Stimulated activated CD4-positive, alpha-beta T cell treated with anti-CD3 and anti-CD28 coated beads, Interleukin-4, amount 100 ng/mL, for 1 hour (primary cell): ENCODE measurements at places on chromosomes 2 and 18.

GRCh38 chr2:5885451-5886173 is 193.4 kb downstream of the SOX11 start:
- DNase-seq: no peak

DNA sequence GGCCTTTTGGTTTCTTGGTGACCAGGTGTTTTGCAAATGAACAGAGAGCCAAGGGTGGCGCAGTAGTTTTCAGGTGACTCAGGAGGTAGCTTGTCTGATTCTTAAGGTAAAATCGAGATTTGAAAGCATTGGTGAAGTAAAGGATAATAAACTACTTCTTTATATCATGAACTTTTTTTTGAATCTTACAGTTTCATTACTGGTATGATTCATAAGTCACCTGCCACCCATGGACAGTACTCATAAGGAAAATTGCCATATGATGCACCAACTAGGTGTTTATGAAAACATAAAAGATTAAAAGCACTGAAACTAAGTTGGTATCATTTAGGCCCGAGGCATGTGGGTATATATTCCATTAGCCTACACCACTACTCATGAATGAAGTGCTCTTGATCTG is 84.1 kb upstream of the MGAT5 start:
- peak; percentile 32 for DNase-seq

GRCh38 chr2:182445391-182445965 is 18.6 kb upstream of the PDE1A start:
- no peak for DNase-seq

- DNase-seq: no peak
Observed at GRCh38 chr2:71417300-71418202, 35.8 kb upstream of the DYSF start.

- no peak for DNase-seq
Observed at GRCh38 chr18:76382275-76382674, 112.8 kb downstream of the ZNF516 start.

GRCh38 chr2:3216841-3217495 is 160.7 kb downstream of the EIPR1 start:
- no peak for DNase-seq

- no peak for DNase-seq
Observed at GRCh38 chr2:139162456-139162855, 382.3 kb upstream of the NXPH2 start.

GRCh38 chr2:65664931-65665330 is 232.5 kb upstream of the SPRED2 start:
- DNase-seq: no peak

GRCh38 chr2:157813467-157813866 is 62.7 kb downstream of the ACVR1 start:
- no peak for DNase-seq

DNA sequence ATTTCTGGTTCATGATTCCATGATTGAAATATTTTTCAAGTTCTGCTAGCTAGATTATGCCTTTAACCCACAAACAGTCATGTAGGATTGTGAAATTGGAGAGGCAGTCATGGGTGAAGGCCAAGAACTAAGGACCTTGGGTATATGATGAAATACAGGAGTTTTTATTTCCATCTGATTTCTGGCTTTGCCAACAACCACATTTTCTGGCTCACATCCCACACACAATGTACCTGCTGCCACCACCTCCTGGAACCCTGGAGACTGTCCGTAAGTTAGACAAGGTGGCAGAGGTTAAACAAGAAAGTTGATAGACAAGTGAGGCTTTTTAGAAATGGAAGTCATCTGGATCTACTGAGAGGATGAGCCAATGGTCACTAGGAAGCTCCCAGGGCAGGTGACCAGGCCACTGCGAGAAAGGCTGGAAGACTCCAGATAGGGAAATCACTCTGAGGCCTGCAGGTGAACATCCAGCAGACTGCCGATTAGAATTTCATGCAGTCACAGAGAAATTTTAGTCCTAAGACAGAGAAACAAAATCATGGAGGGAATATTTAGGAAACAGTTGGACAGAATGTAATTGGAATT is 402.0 kb downstream of the ALK start:
- no peak for DNase-seq

DNA sequence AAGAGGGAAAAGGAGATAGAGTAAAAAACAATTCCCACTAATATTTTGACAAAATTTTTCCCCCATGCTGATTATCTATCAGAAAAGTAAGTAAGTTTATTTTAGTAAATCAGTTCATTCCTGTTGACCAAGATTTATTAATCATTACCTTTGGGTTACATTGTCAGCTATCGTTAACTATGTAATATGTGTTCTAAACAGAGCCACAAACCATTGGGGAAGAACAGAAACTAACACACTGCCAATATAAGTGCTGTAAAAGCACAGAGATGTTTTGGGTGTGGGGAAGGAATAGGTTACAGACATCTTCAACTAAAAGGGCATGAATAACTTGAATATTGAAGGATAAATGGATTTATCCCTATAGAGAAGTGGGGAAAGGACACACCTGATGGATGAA is 42.5 kb upstream of the ACADL start:
- no peak for DNase-seq

- DNase-seq: no peak
Observed at GRCh38 chr2:199704358-199705238, 146.4 kb downstream of the FTCDNL1 start.

- DNase-seq: no peak
Observed at GRCh38 chr2:49753344-49753985, 599.1 kb upstream of the FSHR start.

- DNase-seq: no peak
Observed at GRCh38 chr18:12577848-12578247, 80.1 kb downstream of the SPIRE1 start.

GRCh38 chr2:1940679-1941078 is 196.4 kb upstream of the PXDN start:
- DNase-seq: no peak

DNA sequence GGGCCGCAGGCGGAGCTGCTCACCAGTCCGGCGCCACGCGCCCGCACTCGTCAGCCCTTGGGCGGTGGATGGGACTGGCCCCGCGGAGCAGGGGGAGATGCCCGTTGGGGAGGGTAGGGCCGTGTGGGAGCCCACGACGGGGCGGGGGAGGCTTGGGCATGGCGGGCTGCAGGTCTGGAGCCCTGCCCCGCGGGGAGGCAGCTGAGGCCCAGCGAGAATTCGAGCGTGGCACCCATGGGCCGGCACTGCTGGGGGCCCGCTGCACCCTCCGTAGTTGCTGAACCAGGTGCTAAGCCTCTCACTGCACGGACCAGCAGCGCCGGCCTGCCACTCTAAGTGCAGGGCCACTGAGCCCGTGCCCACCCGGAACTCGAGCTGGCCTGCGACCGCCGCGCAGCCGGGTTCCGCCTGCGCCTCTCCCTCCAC is 182.4 kb upstream of the ERBB4 start:
- DNase-seq: no peak

DNA sequence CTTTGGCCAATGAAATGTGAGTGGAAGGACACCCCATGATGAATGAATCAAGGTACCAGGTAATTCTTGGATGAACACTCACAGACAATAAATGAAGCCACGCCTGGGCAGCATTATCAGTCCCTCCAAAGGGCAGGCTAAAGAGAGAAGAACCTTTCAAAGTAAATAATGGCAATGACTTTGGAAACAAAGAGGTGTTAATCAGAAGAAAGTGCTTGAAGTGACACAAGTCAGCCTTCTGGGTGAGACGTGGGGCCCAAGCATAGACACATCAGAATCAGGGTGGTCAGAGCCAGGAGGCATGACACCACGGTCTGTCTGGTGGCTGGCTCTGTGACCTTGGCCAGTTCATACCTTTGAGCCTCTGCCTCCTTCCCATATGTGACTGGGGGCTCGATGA is 103.3 kb downstream of the POLR1A start:
- DNase-seq: no peak

DNA sequence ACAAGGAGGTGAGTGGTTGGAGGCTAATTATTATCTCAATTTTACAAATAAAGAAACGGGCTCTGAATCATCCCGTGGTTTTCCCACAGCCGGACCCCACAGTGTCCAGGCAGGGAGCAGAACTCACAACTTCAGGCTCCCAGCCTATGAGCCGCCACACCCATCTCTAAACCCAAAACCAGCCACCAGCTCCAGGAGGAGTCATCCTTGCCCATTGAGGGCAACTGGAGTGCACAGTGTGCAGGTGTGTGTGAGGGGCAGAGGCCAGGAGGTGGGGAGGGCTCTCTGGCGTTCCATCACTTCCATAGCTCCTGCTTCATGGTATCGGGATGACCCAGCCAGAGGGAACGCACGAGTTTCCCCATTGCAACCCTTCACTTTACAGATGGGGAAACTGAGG is 144.5 kb downstream of the CYP26B1 start:
- DNase-seq: no peak

DNA sequence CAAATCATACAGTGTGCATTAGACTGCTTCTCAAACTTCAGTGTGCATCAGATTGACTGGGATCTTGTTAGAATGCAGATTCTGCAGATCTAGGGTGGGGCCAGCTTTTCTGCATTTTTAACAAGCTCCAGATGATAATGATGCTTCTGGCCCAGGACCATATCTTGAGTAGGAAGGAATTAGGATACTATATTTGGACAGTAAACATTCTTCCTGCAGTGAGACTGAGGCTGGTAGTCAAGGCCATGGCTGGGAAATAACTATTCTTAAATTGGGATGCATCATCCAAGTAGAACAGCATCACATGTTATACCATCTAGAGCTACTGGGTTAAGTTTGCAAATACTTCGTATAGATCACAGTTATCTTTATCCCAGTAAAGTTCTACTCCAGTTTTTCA is 28.4 kb upstream of the ARMC9 start:
- no peak for DNase-seq

DNA sequence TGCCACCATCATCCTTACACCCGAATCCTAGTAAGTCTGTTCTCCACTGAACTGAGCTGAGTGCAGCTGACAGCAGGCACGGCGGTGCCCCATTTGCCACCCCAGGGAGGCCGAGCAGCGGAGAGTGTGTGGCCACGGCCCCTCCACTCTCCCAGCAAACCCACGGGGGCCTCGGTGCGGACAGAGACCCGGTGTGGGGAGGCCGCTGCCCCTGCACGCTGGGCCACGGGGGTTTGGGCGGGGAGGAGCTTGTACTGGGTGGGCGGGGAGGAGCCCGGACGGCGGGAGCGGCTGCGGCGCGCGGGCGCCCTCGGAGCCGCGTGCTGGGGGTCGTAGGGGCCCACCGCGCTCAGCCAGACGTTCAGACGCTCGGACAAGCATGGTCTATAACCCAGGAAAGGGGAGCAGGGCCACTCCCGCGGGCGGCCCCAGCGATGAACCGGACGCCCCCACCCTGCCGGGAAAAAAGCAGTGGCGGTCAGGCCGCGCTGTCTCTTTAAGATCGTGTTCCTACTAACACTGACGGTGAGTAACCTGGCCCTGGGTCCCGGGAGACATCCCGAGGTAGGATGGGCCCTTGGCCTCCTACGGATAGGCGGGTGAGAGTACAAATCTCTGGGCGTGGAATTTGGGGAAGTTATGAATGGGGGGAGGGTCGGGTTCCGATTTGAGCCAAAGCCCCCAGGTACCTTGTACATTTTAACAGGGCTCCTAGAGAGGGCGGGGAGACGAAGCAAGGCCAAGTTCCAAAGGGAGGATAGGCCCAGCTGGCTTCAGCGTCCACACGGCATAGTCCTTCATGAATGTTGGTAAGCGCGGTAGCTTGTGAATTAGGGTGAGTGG is at the start of gene ITPRIPL1:
Gene ITPRIPL1 (plus strand): TSS at position 277 of the 843 bp plus-strand sequence. CDS start 523 bp downstream, at position 800.
- DNase-seq: peak; percentile 52

DNA sequence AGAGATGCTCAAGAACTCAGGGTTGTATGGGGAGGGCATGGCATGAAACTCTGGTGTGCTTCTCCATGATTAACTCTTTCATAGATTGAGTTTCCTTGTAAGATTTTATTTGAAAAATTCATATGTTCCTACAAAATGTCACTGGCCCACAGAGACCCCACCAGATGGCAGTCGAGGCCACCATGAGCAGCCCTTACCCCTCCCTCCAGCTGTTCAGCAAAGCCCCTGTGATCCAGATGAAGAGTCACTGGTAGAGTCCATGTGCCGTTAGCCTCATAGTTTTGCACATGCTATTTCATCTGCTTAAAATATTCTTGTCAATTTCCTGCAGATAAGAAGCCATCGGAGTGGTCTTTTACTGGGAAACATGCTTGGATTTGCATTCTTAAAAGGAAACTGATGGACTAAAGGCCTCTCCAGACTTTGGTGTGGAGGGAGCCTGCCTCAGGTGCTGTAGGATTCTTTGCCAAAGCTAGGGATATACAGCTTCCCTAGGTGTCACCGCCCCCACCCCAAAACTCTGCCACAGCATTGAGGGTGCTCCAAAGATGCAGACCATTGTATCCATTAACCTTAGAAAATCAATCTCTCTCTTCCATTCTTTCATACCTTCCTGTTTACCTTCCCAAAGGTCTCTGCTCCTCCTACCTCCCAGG is 18.8 kb downstream of the ZNF385B start:
- no peak for DNase-seq

DNA sequence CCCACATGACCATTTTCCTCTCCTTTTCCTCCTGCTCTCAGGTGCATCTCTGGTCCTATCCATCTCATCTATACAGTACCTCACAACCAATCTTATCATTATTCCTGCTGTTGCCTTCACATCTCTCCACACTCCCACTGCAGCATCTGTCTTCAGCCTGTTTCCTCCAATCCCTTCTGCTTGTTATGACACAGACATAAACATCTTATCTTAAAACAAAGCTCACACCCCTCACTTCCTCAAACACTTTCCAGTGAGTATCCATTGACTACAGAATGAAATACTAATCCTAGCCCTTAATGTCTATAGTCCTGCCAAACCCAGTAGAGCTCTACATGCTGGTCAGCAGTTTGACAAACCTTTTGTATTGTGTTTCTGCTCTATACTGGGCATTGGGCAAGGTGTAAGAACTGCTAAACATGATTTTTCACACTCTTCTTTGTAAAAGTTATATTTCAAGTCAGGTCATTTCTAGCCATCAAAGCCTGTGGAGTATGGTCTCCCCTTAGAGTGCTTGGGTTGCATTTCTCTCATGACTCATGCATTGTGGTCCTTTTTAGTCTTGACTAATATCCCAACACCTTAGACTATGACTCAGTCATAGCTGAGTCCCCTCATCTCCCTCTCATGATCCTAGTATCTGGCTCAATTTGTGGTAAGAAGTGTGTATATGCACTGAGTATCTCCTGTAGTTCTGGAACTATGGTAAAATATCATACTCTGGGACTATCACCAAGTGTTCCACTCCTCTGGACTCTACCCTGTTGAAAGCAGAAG is 187.0 kb downstream of the CYRIA start:
- DNase-seq: no peak

- DNase-seq: no peak
Observed at GRCh38 chr2:13876491-13877037, 756.0 kb upstream of the LRATD1 start.

GRCh38 chr18:77113361-77114151 is 19.0 kb downstream of the MBP start:
- no peak for DNase-seq

- no peak for DNase-seq
Observed at GRCh38 chr2:45987856-45988255, 309.4 kb upstream of the EPAS1 start.

DNA sequence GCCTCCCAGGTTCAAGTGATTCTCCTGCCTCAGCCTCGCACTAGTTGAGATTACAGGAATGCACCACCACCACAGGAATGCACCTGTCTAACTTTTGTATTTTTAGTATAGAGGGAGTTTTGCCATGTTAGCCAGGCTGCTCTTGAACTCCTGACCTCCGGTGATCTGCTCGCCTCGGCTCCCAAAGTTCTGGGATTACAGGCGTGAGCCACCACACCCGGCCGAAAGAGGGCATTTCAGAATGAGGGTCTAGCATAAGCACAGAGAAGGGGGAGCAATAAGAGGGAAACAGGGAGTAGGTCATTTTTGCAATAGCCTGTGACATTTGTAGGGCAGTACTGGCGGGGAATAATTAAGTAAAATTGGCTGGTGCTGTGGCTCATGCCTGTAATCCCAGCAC is 1.9 kb upstream of the SPAST start:
- DNase-seq: no peak

- no peak for DNase-seq
Observed at GRCh38 chr2:84716564-84716963, 164.3 kb downstream of the TRABD2A start.
